ENCODE measurements at places on chromosomes 2 and 18. TPM values are rescaled to one million over a fixed set of nuclear protein-coding genes. Genes with fewer than 3 reads are reported as not detected.

The TRABD2A gene
- total RNA-seq = 4.5 TPM

The EGR4 gene
- total RNA-seq = not detected

The RAX gene
- not detected for total RNA-seq

The HAAO gene
- 11.4 TPM for total RNA-seq

The RSAD2 gene
- 0.67 TPM for total RNA-seq

The DNAJC5G gene
- total RNA-seq = not detected

The MPPE1 gene
- total RNA-seq = 52.9 TPM

The MARS2 gene
- total RNA-seq = 14.6 TPM

The ATP6V1C2 gene
- 3.5 TPM for total RNA-seq

The SERPINB4 gene
- not detected for total RNA-seq

The CTLA4 gene
- 0.54 TPM for total RNA-seq

The NFATC1 gene
- 52.6 TPM for total RNA-seq

The ZNF532 gene
- 87.4 TPM for total RNA-seq

The ZNF24 gene
- 72.5 TPM for total RNA-seq

The POTEE gene
- total RNA-seq = 0.29 TPM

All from activated B cell treated with CpG ODN at 0.5 μM for 24 hours (primary cell).